ENCODE measurements at places on chromosomes 16 and 17. TPM values are rescaled to one million over a fixed set of nuclear protein-coding genes. Genes with fewer than 3 reads are reported as not detected.

GRCh38 chr17:63571632-63572310, 21.5 kb downstream of the DCAF7 start:
- peak; percentile 42 for DNase-seq

DNA sequence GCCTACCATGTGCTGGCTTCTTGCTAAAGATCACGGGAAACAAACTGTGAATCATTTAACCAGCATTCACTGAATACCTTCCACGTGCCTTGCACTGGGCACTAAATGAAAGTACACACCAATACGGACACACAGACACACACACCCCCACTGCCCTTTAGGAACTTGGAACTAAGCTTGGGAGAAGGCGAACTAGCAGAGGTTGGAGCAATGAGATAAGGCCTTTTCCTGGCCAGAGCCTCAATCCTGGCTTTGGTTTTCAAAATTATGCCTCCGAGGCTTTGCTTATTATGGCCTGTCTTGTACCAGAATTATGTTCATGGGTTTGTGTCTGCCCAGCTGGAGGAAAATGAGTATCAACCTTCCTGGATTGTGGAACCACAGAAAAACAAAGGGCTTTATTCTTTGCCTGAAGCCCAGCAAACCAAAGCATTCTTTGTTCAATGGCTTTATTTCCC, 32.3 kb downstream of the CPPED1 start:
- peak; percentile 78 for DNase-seq

GRCh38 chr16:30983289-30983889, 1.6 kb upstream of the HSD3B7 start:
- DNase-seq, result no peak

DNA sequence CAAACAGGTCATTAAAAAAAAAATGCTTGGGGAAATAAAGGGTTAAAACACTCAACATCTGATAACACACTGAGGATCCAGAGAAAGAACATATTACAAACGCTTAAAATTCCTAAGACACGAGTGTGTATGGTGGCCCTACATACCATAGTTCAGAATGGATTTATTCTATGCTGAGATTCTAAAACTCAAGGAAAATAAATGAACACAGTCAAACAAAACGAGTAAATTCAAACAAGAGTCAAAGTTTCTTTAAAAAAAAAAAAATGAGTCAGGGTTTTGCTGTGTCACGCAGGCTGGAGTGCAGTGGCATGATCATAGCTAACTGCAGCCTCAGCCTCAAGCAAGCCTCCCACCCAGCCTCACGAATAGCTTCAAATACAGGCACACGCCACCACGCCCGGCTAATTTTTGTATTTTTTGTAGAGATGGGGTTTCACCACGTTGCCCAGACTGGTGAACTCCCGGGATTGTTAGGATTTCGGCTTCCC, 17.4 kb downstream of the CRK start:
- peak; percentile 51 for DNase-seq

GRCh38 chr17:6358131-6358530, 76.8 kb downstream of the AIPL1 start:
- no peak for DNase-seq

DNA sequence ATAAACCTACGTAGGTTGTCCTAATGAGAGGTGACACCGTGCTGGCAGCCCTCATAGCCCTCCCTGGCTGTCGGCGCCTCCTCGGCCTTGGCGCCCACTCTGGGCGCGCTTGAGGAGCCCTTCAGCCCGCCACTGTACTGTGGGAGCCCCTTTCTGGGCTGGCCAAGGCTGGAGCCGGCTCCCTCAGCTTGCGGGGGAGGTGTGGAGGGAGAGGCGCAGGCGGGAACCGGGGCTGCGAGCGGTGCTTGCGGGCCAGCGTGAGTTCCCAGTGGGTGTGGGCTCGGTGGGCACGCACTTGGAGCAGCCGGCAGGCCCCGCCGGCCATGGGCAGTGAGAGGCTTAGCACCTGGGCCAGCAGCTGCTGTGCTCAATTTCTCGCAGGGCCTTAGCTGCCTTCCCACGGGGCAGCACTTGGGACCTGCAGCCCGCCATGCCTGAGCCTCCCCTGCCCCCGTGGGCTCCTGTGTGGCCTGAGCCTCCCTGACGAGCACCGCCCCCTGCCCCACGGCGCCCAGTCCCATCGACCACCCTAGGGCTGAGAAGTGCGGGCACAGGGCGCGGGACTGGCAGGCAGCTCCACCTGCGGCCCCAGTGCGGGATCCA, 40.1 kb upstream of the AMZ2 start:
- DNase-seq, result no peak

DNA sequence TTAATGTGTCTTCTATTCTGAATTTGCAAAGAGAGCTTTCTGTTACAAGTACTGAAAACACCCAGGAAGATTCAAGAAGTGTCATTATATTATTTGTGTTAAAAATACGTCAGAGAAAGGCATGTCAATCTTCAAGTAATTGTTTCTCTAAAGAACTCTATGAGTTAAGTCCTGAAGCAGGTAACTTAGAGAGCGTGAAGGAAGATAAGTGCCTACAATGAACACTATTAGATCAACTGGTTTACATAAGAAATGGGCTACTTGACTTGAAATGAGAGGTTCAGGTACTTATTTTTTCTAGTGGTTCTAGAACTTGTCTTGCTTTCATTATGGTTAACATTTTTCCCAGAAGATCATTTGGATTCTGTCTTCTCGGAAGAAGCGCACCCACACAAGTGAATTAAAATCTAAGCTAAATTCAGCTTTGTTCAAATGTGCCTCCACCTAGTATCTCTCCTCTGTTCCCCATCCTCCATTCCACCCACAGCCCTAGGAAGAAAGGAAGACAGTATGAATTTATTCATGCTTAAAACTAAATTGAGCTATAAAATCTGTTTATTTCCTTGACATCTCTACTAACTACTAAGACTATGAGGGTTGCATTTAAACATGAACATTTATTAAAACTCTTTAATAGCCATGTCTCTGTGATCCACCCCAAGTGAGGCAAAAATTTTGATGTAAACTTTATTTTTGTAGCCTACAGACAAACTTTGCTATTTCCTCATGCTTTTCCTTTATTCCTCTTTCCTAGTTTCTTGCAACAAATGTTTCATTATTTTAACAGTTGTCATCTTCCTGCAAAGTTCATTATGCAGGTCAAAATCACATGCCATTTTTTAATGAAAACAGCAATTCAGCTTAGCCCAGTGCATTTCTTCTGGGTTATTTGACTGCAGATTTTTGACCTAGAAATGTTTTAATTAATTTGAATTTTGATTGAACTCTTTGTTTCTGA, 206.8 kb downstream of the KCNJ2 start:
- no peak for DNase-seq

- DNase-seq, result peak; percentile 43
These were observed 666.2 kb downstream of the TOX3 start for GRCh38 chr16:51880776-51881175.

GRCh38 chr16:50627419-50627818, 53.7 kb downstream of the SNX20 start:
- DNase-seq, result peak; percentile 3

GRCh38 chr16:21100447-21100846, 50.2 kb downstream of the DNAH3 start:
- peak; percentile 81 for DNase-seq

DNA sequence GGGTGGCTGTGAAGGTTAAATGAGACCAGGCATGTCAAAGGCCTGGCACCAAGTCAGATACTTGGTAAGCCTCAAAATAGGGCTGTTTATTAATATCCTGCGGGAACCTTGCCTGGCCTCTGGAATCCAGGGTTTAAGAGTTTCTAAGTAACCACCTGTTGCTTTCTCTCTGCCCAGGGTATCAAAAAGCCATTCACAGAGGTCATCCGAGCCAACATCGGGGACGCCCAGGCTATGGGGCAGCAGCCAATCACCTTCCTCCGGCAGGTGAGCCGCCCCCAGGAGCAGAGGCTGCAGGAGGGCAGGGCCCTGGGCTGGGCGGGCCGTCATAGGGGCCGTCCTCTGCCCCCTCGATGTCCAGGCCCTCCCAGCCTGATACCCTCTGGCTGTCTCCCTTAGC, 13.3 kb downstream of the GPT2 start:
- no peak for DNase-seq

DNA sequence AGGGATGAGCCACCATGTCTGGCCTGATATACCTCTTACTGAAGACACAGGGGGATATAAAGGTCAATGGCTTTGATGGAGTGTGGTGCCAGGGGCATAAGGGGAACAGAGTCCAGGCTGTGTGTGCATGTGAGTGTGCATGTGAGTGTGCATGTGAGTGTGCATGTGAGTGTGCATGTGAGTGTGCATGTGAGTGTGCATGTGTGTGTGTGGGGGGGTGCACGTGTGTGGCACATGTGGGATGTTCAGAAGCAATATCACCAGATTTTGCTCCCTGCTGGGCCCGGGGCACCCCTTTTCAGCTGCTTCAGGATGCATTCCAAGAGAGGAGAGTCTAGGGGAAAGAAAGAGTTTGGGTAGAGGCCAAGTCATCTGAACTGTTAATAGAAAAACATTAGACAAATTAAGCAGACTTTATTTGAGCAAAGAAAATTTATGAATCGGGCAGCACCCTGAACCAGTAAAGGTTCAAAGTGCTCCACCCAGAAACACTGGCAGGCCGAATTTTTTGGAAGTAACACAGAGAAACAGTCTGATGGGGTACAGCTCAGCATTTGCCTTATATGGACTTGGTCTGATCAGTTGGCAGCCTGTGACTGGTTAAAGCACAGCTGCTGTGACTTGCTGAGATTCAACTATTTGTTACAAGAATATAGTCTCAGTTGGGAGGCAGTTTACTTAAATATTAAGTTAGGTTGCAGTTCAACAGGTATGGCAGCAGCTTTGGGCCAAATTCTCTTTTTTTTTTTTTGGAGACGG, 9.7 kb downstream of the CHST5 start:
- DNase-seq, result no peak

GRCh38 chr17:82963104-82963950, 116.1 kb upstream of the METRNL start:
- peak; percentile 24 for DNase-seq

- no peak for DNase-seq
These were observed 29.1 kb downstream of the STAT5A start for GRCh38 chr17:42317266-42317845.

DNA sequence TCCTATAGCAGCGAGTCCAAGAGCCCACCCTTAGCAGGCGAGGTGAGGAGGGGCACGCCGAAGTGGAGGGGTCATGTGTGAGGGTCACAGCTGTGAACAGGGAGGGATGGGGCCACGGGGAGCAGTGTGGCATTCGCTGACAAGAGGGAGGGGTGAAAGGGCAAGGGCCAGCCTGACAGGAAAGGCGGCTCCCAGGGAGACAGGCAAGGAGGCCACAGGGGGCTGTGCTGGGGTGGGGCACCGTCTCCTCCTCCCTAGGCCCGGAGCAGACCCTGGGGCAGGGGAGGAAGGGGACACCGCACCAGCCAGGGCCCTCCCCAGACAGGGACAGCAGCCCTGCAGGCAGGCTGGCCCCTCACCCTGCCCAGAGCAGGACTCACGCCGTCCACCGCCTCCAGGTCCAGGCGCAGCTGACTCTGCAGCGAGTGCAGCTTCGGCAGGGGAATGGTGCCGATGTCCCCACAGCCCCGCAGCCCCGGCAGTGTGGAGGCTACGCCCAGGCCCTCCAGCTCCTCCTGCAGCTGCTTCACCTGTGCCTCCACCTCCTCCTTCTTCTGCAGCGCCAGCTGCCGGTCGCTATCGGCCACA, 15.1 kb downstream of the GNPTG start:
- DNase-seq, result no peak

GRCh38 chr16:30186782-30187555, 3.6 kb downstream of the CORO1A start:
- DNase-seq, result no peak

DNA sequence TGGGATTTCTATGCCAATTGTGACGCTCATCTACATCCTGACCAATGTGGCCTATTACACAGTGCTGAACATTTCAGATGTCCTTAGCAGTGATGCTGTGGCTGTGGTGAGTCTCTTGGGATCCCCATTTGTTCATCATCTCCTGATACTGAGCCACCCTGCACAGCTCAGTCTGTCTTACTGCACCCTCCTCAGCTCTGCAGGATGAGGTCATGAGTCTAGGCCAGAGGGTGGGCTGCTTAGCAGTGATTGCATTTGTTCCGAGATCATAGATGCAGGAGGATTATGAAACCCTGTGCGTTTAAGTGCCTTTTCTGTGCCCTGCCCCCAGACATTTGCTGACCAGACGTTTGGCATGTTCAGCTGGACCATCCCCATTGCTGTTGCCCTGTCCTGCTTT, 19.5 kb downstream of the SLC7A6OS start:
- no peak for DNase-seq

- no peak for DNase-seq
These were observed 17.1 kb downstream of the TMIGD1 start for GRCh38 chr17:30316736-30317135.

- no peak for DNase-seq
These were observed 20.2 kb upstream of the GUCY2D start for GRCh38 chr17:7982173-7982572.

GRCh38 chr16:86821895-86822294, 243.5 kb downstream of the FOXL1 start:
- DNase-seq, result no peak

DNA sequence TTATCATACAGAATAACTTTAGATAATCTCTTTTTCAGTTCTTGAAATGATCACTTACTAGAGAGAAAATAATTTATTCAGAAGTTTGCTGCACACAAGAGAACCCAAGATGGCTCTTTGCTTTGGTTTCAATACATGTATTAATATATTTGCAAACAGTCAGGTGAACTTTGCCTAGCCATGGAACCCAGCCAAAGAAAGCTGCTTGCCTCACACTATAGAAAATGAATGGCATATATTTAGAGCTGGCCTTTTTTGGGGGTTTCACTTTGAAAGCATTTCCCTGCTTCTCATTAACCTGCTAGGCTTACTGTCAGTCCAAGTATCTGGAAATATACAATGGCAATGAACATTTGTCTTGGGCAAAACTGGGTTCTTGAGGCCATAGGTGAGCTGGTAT, 75.3 kb downstream of the MRTFB start:
- DNase-seq, result no peak

- no peak for DNase-seq
These were observed 16.8 kb upstream of the ASGR2 start for GRCh38 chr17:7131423-7131791.

DNA sequence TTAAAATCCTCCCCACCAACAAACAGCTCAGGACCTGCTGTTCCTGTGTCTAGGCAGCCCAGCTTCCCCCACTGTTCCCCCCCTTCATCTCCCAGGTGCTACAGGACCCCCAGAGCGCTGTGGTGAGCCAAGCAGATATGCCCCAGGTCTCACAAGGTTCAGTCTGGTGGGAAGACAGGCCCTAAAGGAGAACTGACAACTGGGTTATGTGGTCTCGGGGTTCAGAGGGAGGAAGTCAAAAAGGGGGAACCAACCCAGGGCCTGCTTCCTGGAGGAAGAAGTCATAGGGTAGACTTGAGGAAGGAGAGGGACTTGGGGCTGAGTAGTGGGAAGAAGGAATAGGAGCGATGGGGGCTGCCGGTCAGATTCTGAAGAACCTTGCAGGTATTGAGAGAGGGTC, 2.6 kb downstream of the RIPOR1 start:
- DNase-seq, result no peak

Gene SAMD14
- total RNA-seq, result 1.2 TPM

Gene CACNG1
- total RNA-seq, result not detected

Gene BRCA1
- 8.8 TPM for total RNA-seq

Gene VAT1L
- total RNA-seq, result 0.10 TPM

Gene CIBAR2
- not detected for total RNA-seq

Gene KRT33B
- not detected for total RNA-seq

Gene ZNF469
- 0.35 TPM for total RNA-seq

Gene RNF43
- 2.3 TPM for total RNA-seq
